Stimulated activated CD4-positive, alpha-beta T cell treated with anti-CD3 and anti-CD28 coated beads, Interleukin-2, amount 100 ng/mL, for 48 hours (primary cell): ENCODE measurements at places on chromosomes 2 and 18.

- no peak for DNase-seq
Observed at GRCh38 chr2:233821709-233822100, 32.6 kb downstream of the HJURP start.

GRCh38 chr18:37567061-37567993 lies 1.7 kb upstream of the CELF4 start:
- no peak for DNase-seq

DNA sequence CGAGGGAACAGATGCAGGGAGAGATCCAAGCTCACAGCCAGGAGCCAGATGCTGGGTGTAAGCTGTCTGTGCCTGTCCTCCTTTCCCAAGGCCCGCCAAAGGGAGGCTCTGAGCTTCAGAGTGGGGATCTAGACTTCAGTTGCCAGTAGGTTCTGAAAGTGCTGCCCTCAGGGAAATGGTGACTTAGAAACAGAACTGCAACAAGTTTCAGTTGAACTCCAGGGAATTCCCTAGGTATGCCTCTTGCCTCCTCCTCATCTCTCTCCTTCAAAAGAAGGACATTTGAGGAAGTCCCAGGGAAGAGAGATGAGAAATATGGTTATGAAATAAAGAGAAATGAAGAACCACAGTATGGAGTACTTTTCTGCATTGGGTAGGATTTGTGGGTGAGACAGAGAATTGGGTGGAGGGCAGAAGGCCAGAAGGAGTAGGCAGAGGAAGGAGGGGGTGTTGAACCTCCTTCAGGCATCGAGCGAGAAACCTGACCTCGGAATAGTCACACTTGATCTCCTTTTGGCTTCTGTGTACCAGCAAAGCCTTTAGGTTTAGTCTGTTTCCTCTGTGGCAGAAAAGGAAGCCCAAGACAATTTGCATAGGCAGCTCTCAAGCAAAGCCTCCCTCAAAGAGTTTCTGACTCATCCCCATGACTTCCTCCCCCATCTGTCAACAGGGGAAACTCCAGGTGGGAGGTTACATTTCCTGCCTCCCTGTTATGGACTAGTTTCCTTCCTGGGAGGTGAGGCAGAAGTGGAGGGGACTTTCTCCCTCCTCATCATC lies 45.7 kb downstream of the QPCT start:
- peak; percentile 39 for DNase-seq

DNA sequence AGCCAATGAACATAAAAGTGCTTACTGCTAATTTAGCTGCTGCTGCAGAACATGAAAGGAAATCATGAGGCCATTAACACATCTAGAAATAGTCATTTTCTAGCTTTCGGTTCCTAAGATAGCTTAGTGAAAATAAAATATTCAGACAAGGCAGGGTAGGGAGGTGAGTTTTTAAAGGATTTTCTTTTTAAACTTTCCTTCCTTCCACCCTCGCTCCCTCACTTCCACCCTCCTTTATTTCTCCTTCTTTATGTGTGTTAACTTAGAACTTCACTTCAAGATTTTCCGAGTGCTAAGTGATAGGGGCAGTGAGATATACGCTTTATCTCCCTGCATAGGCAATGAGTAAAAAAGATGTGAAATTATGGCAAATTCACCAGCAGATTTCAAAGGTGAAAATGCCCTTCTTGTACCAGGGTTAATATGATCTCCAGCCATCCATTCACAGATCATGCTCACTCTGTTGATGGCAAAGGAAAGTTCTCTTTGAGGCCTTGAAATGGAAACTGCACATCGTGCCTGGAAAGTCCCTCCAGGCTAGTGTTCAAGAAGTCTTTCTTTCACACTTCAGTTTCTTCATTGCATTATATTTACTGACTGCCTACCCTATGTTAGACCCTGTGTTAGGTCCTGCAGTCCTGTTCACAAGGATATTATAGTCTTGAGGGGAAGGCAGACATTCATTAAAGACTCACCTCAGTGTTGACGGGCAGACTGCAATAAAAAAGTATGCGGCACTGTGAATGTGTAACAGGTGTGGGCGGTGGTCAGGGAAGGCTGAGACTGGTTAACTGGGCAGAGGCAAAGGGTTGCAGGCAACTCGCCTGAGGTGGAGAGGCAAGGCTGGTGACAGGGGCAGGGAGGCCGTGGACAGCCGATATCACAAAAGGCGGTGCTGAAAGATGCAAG lies 200.8 kb downstream of the PLCL1 start:
- no peak for DNase-seq

DNA sequence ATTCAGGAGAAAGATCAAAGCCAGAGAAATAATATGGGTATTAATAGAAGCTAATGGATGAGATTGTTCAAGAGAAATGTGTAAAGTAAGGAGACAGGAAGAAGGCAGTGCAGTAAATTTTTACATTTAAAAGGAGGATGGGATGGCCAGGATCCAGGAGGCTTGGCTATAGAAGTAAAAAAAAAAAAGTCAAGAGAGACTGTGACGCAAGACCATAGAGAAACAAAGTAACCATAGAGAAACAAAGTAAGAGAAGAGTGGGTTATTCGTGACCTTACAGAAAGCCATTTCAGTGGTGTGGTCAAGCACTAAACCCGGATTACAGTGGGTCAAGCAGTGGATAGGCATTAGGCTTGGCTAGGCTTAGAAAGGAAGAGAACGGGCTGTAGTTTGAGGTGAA lies 10.5 kb upstream of the FAM171B start:
- DNase-seq, result no peak

DNA sequence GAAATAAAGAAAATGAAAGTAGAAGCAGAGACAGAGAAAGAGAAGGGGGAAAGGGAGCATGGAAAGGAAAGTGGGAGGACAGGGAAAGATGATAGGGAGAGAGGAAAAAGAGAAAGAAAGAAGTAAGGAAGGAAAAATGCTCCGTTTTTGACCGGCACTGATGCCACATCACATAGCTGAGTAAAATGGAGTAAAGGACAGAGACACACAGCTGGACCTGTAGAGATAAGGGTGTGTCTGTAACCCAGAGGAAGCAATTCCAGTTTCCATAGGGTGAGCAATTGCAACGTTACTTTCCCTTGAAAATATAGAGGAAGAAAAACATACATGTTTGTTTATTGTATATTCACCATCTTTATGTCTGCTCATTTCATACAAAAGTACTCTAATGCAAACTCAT lies 1866.9 kb upstream of the PIK3C3 start:
- no peak for DNase-seq

- DNase-seq, result no peak
Observed at GRCh38 chr2:217330647-217331046, 470.8 kb upstream of the TNP1 start.

GRCh38 chr18:34339155-34339554 lies 114.4 kb upstream of the NOL4 start:
- DNase-seq, result no peak

DNA sequence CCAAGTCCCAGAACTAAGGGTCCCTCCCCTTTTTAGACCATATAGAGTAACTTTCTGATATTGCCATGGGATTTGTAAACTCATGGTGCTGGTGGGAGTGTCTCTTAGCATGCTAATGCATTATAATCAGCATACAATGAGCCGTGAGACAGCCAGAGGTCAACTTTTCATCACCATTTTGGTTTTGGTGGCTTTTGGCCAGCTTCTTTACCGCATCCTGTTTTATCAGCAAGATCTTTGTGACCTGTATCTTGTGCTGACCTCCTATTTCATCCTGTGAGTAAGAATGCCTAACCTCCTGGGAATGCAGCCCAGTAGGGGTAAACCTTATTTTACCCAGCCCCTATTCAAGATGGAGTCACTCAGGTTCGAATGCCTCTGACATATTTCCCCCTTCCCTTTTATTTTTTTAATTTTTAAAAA lies 148.2 kb downstream of the PHLPP1 start:
- DNase-seq, result no peak
